ENCODE measurements at places on chromosomes 3 and 15.
A peak's percentile ranks its signal among the peaks of the same experiment; 100 is the strongest.

DNA sequence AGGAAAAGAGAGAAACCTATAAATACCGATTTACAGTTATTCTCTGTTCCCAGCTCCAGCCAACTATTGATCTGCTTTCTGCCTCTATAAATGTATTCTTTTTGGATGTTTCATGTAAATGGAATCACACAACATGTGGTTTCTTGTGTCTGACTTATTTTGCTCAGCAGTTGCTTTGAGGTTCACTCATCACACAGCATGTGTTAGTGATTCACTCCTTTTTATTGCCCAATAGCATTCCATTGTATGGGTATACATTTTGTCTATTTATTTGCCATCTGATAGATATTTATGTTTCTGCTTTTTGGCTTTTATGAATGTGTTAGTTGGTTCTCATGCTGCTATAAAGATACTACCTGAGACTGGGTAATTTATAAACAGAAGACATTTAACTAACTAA is 23.6 kb downstream of the CCR1 start:
- DNase-seq, result no peak

- no peak for DNase-seq
Observed at GRCh38 chr15:100994597-100995446, 75.7 kb downstream of the LRRK1 start.

DNA sequence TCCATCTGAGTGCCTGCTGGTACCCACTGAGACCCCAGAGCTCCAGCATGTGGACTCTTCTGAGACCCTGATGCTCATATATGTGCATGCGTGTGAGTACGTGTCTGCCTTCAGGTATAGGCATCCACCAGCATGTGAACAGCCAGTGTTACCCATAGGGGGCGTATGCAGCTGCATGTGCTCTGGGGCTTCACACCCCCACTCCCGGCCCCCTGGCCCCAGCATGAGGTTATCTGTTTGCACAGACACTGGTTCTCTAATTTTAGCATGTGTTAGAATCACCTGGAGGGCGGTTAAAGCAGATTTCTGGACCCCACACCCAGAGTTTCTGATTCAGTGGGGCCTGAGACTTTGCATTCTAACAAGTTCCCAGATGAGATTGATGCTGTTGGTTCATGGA is 824 bp upstream of the CILP start:
- no peak for DNase-seq

GRCh38 chr3:184459355-184459754 is 79.5 kb downstream of the CHRD start:
- DNase-seq, result no peak

DNA sequence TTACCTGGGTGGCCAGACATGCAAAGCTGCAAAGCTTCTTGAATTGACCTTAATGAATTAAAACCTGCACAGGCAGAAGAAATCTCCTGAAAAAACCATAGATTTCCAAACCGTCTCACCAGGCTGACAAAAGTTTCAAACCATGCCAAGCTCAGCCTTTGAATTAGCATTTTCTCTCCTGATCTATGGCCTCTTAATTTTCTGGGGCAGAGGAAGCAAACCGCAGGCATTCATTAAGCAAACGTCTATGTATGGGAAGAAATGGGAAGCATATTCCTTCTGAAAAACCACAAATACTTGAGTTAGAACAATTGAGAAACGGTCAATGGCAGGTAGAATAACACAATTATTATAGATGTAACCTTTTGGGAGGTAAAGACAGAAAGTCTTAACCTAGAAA is 500.2 kb upstream of the NR2F2 start:
- no peak for DNase-seq

DNA sequence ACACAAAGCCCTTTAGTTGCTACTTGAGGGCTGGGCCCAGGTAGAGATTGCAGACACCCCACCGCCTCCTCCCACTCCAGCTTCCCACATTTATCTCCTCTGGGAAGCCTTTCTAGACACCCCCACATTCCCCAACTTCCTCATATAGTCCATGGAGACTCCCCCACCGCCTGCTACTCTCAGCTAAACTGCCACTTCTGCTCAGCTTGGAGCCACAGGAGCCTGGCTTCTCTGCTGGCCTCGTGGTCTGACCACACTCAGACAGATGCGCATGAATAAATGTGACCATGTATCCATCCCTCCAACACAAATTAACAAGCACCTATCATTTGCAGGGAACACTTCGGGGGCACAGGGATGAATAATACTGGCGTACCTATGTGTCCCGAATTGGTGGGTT is 10.5 kb upstream of the ACSBG1 start:
- no peak for DNase-seq

DNA sequence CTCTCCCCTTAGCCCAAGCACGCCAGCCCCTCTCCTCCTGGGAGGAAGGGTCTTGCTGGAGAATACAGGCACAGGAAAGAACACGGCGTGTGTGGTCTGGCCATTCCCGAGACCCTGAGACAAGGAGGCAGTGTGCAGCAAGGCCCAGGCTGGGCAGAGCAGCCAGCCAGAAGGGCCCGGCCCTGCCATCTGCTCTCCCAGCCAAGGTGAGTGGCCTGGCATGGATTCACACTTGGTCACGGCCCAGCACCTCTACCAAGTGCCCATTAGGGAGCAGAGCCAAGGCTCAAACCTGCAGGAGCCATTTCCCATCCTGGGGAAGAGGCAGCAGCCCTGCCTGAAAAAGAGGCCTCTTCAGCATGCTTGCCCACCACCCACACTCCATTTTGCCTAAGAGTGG is 28.6 kb downstream of the MEGF11 start:
- no peak for DNase-seq

DNA sequence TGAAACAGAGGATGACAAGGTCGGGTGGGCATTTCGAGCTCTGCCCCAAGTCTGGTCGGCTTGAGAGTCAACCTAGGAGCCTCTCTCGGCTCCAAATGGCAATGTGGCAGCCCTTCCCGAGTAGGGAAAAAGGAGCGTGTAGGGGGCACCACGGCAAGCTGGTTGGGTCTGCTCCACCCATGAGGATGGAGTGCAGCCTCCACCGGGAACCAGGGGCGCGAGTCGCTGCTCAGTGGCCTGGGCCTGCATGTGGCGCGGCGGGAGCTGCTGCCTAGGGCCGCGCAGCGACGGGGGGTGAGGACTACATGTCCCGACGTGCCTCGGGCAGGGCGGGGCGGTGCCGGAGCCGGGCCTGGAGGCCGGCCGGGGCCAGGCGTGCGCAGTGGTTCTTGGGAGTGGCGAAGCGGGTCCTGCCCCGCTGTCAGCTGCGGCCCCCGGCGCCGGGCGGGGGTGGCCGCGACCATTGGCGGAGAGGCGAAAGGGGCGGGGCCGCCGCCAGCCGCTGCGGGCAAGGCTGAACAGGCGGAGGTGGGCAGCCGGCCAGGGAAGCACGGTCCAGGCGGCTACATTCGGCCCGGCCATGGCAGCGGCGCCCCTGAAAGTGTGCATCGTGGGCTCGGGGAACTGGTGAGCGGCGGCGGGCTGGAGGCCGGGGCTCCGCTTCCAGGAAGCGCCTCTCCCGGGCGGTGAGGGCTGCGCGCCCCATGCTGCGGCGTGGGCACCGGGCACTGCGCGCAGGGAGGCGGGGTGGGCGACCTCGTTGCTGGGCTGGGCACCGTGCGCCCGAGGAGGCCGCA is at the start of gene GPD1L:
Gene GPD1L (plus strand): TSS at position 489 of the 797 bp plus-strand sequence. CDS start 92 bp downstream, at position 581.
- peak; percentile 85 for DNase-seq

GRCh38 chr3:94004301-94004910 is 24.0 kb downstream of the STX19 start:
- no peak for DNase-seq

DNA sequence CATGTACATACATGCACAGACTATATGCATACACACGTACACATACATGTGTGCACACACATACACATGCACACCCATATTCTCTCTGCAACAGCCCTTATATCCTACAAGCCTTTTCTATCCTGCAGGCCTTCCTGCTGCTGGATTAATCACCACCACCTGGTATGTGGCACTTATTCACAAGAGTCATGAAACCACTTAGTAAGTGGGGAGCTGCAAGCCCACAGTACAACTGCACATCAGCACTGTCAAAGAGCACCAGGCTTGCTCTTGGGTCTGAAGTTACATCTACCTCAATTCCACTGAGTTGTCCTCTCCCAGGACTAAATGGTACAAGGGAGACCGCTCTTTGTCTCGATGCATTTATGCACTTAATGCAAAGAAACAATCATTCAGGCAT is 233.2 kb downstream of the KLF13 start:
- DNase-seq, result no peak

DNA sequence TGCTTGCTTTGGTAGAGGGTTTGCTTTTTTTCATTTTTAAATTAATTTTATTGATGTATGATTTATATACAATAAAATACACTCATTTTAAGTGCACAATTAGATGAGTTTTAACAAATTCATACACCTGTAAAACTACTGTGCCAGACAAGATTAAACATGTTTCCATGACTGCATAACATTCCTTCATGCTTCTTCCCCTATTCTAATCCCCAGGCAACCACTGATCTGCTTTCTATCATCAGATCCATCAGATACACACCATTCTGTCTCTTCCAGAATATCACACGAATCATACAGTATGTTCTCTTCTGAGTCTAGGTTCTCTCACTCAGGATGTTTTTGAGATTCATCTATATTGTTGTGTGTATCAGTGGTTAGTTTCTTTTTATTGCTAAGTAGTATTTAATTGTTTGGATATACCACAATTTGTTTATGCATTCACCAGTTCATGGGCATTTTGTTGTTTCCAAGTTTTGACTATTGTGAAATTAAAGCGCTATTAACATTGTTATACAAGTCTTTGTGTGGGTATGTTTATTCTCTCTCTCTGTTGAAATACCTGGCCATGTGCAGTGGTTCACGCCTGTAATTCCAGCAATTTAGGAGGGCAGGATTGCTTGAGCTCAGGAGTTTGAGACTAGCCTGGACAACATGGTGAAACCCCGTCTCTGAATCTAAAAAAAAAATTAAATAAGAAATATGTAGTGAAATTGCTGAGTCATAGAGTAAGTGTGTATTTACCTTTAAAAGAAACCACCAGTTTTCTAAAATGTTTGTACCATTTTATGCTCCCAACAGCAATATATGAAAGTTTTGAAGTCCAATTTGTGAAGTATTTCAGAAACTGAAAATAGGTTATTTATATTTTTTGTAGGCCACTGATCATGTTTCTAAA is 7.0 kb upstream of the TFG start:
- no peak for DNase-seq

- no peak for DNase-seq
Observed at GRCh38 chr3:149494022-149494758, 19.7 kb downstream of the TM4SF4 start.

- no peak for DNase-seq
Observed at GRCh38 chr3:161851941-161852566, 355.4 kb downstream of the OTOL1 start.

DNA sequence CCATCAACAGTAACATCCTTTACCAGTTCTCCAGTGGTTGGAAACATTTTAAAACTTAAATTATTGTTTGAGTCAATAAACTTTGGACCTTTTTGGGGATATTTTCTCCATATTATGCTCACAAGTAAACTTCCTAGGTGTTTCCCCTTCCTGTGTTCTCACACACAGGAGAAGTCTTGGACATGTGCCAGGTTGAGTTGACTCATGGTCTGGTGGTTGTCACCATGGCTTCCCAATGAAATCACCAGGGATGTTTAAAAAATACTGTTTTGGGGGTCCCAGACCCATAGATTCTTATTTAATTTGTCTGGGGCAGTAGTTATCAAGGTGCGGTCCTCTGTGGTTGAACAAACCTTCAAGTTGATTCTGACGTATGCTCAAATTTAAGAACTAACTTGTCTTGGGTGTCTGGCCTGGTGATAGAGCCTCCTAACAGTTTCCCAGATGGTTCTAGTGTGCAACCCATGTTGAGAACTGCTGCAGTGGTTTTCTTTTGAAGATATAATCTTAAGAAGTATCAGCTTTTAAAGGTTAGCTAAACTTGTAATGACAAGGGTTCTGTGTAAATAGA is 291.8 kb downstream of the EDEM1 start:
- no peak for DNase-seq

GRCh38 chr3:112615989-112616731 is 24.8 kb downstream of the CCDC80 start:
- no peak for DNase-seq

DNA sequence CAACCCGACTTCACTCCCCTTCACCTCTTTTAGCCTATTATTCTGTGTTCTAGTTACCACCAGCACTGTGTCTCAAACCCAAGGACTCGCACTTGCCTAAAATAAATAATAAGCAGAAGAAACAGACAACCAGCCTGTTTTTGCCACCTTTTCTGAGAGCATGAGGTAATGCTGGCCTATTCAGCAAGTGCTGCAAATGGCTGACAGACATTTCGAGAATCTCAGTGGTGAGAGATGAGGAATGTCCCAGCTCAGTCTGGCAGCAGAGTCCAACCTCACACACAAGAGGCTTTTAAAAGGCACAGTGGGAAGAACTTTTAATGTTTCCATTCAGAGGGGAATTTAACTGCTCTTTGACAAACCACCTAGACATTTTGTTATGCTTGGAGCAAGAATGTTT is 143.3 kb upstream of the GMNC start:
- no peak for DNase-seq

- DNase-seq, result no peak
Observed at GRCh38 chr3:102691507-102691906, 256.7 kb downstream of the ZPLD1 start.

GRCh38 chr3:39021029-39021428 is 30.7 kb downstream of the SCN11A start:
- DNase-seq, result no peak

DNA sequence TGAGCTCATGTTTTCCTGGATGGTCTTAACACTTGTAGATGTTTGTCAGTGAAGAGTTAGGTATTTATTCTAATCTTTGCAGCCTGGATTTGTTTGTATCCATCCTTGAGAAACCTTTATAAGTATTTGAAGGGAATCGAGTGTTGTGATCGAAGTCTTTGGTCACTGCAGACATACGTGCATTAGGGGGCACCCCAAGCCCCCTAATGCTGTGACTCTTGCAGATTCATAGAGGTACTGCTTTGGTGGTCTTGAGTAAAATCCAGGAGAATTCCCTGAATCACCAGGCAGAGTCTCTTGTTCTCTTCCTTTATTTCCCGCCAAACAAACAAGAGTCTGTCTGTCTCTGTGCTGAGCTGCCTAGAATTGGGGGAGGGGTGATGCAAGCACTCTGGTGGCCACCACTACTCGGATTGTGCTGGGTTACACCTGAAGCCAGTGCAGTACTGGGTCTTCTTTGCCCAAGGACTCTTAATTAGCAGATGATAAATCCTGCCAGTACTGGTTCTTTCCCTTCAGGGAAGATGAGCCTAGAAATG is 170.5 kb upstream of the POU1F1 start:
- no peak for DNase-seq

- DNase-seq, result no peak
Observed at GRCh38 chr15:34729886-34730285, 24.9 kb downstream of the GJD2 start.

DNA sequence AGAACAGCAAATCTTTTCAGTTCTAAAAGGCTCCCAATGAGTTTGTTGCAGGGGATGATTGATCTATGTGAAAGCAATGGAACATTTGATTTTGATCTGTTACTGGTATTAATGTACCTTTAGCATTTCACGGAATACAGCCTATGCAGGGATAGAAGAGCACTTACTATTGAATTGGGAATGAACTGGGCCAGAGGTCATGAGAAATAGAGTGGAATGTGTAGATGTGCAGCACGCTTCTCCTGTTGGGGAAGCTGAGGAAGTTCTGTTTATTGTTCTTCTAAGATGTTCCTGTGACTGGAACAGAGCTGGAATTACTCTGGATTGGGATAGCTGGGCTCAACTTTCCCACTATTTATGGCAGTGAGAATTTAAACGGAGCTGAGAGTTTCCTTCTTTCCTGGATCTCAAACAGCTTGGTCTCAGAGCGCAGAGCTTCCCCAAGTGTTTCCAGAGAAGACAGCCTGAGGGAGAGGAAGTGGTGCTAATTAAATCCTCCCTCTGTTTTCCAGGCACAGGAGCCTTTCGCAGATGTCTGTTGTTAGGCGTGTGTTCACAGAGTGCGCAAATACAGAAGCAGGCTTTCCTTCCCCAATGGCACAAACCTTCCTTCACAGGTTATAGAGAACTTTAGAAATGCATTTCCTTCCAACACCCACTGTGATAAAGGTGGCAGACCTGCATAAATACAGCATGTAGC is 32.5 kb downstream of the TPRG1 start:
- no peak for DNase-seq

Data from stimulated activated CD4-positive, alpha-beta T cell treated with anti-CD3 and anti-CD28 coated beads, TNF-alpha, amount 100 ng/mL, for 4 hours (primary cell).